ENCODE measurements at places on chromosomes 16 and 17.

- no peak for DNase-seq
Observed at GRCh38 chr16:78607465-78607864, 508.0 kb downstream of the WWOX start.

- no peak for DNase-seq
Observed at GRCh38 chr17:61499632-61500031, 47.4 kb downstream of the TBX4 start.

GRCh38 chr16:67093098-67093726, 16.5 kb upstream of the PHAF1 start:
- no peak for DNase-seq

GRCh38 chr17:49980703-49981197, 11.8 kb downstream of the DLX4 start:
- DNase-seq, result no peak

DNA sequence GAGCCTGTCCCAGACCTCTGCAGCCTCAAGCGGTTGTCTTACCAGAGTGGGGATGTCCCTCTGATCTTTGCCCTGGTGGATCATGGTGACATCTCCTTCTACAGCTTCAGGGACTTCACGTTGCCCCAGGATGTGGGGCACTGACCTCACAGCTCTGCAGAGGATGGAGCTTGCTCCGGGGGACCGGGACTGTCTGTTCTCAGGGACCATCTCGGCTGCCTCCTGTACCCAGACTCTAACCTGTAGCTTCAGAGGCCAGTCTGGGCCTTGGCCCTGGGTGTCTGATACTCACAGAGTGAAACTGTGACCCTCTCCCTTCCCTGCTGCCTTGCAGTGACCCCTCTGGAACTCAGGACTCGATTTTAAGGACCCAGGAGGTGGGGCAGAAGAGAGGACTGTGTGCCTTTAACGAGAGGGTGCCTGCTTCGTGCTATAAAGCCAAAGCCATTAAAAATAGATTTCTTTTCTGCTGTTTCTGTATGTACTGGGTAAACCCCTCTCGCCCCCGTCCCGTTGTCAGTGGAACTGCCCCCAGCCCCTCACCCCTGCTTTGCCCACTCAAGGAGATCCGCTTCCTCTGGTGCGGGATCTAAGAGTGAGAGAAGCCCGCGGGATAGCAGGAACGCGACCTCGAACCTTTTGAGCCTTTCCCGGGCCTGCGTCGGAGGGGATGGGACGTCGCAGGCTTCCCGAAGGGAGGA, 1.1 kb upstream of the LLGL2 start:
- no peak for DNase-seq

DNA sequence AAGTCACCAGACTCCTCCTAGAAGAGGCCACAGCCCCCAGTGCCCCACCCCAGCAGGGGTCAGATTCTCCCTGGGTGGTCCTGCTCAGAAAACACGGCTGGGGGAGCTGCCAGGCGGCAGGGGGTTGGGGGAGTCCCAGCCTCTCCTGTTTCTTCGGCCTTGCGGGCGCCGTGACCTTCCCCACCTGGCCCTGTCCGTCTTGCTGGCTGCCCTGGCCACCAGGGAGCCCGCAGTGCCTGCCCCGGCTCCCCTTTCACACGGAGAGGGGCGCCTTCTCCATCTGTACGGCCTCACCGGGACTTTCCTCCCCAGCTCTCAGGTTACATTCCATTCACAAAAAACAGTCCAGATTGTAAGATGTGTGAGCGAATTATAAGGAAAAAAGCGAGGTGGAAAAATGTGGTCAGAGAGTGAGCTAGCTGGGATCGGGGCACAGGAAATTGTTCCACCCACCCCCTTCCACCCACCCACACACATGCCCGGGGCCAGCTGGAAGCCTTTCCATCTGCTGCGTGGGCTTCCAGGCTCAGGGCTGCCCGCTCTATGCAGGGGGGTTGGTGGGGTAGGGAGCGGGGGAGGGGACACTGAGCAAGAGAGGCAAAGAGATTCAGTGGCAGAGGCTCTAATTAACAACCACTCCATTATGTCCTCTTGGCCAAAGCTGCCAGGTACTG, 14.6 kb upstream of the CIBAR2 start:
- DNase-seq, result peak; percentile 74

- DNase-seq, result no peak
Observed at GRCh38 chr17:31693433-31694220, 165.4 kb downstream of the COPRS start.

GRCh38 chr17:1769822-1770477, 8.1 kb downstream of the SERPINF1 start:
- no peak for DNase-seq

- no peak for DNase-seq
Observed at GRCh38 chr16:72085002-72085401, 8.4 kb downstream of the TXNL4B start.

DNA sequence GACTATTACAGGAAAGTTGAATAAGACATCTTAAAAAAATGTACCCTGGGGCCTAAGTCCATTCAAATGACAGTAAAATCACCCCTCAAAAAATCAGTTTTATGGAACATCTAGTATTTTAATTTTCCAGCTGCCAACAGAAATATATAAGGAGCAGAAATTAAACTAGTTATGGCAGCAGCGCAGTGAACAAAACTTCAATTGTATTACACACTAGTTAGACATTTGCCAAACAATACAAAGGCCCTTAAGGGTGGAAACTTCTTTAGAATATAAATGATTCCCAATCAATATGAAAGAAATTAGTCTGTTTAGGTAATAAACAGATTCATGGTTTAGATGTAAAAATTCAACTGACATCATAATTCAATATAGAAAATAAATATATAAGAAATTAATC, 18.1 kb upstream of the RFFL start:
- no peak for DNase-seq

DNA sequence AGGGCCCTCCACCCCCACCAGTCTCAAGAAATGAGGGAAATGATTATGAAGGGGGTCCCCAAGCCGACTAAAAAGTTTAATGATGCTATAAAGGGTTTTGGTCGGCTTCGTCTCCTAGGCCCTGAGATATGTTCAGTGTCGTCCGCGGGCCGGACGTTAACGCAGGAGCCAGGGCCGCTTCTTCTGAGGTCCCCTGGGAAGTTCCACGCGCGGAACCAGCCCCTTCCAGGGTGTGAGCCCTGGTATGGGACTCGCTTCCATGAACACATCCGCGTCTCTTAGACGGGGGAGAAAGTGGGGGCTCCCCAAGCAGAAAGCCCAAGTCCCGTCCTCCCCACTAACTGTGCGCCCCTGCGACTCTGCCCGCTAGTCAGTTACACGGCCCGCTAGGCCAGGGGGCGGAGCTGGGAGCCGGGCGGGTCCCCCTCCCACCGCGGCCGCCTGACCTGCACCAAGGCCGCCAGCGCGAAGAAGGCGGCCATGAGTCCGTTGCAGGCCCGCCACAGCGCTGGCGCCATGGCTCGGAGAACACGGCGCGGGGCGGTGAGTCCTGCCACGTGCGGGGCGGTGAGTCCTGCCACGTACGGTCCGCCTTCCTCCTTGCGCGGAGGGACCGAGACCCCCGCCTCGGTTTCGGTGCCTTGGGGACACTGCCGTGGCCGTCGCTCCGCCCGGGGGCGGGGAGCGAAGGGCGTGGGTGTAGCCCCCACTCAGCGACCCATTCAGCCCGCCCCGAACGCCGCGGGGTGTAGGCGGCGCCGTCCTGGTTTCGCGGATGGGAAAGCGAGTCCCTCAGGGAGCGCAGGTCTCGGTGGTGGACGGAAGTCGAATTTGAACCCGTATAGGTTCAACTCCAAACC, at the start of gene TMEM220:
TSS of gene TMEM220 (minus strand) at position 690 of the 860 bp plus-strand sequence. CDS start at position 518, 172 bp downstream.
- peak; percentile 22 for DNase-seq

GRCh38 chr17:3003296-3004149, 59.9 kb downstream of the OR1D5 start:
- no peak for DNase-seq

- DNase-seq, result no peak
Observed at GRCh38 chr16:49116873-49117272, 164.8 kb downstream of the CBLN1 start.

- no peak for DNase-seq
Observed at GRCh38 chr16:73048292-73049080, 558 bp upstream of the ZFHX3 start.

DNA sequence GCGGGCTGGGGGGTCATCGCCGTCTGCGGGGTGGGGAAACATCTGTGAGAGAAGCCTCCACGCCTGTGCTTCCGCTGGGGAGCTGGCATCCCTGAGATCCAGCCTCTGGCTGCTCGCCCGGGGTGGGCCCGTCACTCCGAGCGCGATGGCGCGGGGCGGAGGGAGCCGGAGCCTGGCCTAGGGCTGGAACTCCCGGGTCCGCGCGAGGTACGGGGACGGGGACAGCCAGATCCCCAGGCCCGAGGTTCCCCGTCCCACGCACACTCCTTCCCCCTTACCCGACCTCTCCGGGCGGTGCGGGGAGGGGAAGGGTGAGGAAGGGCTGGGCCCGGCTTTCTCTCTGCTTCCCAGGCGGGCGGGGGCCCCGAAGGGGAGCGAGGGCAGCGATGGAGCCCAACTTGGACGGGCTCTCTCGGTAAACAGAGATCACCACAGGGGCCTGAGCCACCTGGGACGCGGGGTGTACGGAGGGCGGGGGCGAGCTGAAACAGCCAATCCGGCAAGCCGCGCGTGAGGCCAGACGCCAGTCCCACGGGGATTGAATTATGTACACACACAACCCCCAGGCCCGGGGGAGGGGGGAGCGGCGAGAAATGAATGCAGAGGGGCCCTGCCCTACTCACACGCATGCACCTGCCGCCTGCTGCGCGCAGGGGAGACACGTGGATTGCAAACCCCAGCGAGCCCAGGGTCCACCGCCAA, at the start of gene SLC16A11:
TSS of gene SLC16A11 (minus strand) at position 596 of the 702 bp plus-strand sequence. CDS start at position 17, 579 bp downstream.
- no peak for DNase-seq

GRCh38 chr17:17739388-17740066, 58.3 kb downstream of the RAI1 start:
- DNase-seq, result peak; percentile 13

DNA sequence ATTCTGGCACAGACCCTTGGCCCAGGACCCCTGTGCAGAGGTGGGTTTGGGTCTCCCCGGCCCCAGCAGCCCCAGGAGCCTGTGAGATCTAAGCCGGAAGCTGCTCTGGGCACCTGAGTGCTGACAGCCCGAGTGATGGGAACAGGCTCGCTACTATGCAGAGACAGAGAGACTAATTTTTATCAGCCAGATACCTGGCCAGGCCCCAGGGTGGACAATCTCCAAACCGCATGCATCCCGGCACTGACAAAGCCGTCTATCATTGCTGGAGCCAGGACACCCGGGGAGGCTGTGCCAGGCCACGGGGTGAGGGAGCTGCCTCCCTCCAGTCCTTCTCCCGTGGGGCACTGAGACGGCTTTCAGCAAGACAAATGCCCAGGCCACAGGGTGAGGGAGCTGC, 25.0 kb downstream of the CBFA2T3 start:
- no peak for DNase-seq

GRCh38 chr17:63099425-63099824, 133.4 kb downstream of the TANC2 start:
- DNase-seq, result no peak

DNA sequence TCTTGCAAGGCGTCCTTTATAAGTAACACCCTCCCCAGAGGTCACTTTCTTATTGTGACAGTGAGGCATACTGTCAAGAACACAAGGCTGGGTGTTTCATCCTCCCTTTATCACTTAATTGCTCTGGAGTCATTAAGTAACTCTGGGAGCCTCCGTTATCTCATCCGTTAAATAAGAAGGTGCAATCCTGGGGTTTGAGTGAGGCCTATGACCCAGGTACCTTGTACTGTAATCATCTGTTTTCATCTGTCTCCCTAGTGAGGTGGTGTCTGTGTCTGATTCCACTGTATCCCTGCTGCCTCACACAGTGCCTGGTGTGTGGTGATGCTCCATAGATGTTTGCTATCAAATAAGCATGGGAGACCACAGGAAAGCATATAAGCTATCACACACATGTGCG, 17.7 kb downstream of the TNS4 start:
- DNase-seq, result no peak

GRCh38 chr17:42079541-42079940, 18.7 kb downstream of the ZNF385C start:
- DNase-seq, result no peak

DNA sequence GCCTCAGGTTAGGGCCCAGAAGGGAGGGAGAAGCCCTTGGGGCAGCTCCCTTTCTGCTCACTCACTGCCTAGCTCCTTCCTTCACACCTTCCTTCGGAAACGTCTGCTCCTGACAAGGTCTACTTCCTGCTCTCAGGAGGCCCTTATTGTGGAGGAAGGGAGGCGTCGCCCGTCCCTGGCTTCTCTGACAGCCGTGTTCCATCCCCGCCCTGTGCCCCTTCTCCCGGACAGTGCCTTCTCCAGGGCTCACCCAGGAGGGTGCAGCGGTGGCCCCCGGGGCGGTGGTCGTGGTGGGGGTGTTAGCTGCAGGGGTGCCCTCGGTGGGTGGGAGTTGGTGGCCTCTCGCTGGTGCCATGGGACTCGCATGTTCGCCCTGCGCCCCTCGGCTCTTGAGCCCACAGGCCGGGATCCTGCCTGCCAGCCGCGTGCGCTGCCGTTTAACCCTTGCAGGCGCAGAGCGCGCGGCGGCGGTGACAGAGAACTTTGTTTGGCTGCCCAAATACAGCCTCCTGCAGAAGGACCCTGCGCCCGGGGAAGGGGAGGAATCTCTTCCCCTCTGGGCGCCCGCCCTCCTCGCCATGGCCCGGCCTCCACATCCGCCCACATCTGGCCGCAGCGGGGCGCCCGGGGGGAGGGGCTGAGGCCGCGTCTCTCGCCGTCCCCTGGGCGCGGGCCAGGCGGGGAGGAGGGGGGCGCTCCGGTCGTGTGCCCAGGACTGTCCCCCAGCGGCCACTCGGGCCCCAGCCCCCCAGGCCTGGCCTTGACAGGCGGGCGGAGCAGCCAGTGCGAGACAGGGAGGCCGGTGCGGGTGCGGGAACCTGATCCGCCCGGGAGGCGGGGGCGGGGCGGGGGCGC, 231.9 kb downstream of the SEC14L1 start:
- peak; percentile 51 for DNase-seq

DNA sequence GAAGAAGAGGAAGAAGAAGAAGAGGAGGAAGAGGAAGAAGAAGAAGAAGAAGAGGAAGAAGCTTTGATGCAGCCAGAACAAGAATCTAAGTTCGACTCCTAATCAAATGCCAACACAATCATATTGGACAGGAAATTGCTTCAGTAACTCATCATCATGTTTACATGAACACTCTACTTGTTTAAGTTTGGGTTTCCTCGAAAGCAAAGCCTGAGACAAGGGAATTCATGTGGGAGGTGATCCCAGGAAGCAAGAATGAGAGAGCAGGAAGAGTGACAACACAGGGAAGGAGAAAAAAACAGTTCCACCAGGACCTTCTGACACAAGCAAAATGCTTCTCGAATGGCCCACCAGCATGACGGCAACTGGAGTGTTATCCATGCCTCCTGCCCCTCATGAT, 279.0 kb downstream of the PMP22 start:
- DNase-seq, result no peak
